ENCODE measurements at places on chromosomes 1 and 21.

GRCh38 chr1:59315529-59316463 lies 18.9 kb downstream of the FGGY start:
- no peak for DNase-seq

DNA sequence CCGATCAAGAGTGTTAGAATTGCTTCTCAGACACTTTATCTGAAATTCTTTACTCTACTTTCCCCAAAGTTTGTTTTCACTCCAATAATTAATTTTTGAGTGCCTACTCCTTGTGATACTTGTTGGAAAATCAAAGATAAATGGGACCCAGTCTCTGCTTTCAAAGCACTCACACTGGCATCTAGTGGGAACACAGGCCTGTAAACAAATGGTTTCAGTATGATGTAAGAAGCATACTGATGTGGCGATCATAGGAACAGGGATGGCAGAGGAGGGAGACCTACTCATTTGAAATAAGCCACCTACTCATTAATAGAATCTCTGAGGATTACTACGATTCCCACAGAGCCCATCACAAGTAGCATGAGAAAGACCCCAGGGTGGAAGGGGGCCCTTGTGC lies 273.7 kb upstream of the ST6GALNAC5 start:
- DNase-seq, result no peak

DNA sequence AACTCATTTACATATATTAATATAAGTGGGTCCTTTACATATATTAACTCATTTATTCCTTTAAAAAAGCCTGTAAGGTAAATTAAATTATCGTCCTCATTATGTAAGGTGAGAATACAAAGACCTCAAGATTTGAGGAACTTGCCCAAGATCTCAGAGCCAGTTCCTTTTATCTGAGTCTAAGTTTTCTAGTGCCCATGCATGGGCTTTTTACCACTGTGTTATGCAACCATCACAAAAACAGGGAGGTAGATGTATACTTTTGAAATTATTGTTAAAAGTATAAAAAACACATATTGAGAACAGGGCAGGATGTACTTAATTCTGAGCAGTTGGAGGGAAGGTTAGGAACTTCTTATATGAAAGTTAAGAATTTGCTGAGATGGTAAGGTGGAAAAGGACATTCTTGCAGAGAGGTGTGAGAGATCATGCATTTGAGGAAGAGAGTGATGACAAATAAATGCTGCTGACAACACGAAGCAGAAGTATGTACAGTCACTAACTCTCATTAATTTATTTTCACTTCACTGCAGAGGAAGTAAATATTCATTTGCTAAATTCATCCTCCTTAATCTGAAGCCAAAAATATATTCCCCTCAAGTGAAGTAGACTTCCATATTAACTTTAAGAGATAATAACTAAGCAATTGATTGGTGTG lies 28.9 kb upstream of the LYPLAL1 start:
- no peak for DNase-seq

- DNase-seq, result no peak
These were observed 135.0 kb downstream of the TGFB2 start for GRCh38 chr1:218480137-218480536.

DNA sequence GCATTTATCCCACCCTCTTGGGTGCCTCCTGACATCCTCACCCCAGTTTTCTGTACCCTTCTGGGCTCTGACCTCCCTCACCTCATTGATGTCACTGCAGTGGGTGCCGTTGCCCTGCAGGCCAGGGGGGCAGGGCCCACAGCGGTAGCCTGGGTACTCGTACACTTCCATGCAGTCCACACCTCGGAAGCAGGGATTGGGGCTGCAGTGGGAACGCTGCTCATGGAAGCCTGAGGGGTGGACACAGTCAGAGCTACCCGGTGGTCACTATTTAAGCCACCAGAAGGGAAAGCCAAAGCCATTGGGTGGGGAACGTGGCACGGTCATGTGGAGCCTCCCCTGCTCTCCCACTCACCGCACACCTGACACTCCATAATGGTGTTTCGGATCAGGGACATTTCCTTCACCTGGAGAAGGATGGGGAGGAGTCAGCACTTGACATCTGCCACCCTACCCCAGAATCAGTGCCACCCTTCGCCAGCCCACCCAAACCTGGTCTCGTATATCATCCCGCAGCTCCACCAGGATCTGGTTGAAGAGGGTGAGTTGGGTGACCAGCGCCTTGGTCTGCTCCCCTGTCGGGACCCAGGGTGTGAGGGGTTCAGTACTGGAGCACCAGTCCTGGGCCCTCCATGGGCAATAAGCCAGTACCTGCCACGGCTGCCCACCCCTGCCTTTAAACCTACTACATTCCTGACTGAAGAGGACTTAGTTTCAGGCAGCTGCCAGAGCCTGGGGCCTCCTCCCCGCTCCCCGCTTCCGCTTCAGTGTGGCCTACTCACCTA lies 4.8 kb downstream of the THBS3 start:
- DNase-seq, result no peak

- DNase-seq, result no peak
These were observed 47.7 kb downstream of the SYCP1 start for GRCh38 chr1:114902343-114902742.

- no peak for DNase-seq
These were observed 132.8 kb downstream of the NFIA start for GRCh38 chr1:61215119-61215518.

GRCh38 chr1:79874289-79874688 lies 867.8 kb upstream of the ADGRL4 start:
- no peak for DNase-seq

DNA sequence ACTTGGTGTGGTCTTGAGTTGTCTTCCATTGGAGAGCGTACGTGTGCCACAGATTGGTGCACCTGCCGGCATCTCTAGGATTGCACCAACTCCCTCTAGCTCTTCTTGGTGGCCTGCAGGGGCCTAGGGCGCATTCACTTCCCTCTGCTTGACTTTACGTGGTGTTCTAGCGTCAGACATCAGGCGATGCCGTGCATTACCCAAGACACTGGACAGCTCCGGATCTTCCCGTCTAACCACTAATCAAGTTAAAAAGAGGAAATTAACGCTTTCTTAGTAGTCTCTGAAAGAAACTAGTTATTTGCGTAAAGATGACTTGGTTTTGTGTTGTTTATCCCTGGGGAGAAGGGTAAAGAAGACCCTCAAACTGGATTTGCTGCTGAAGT lies 510 bp upstream of the IL10RB start:
- DNase-seq, result peak; percentile 45

DNA sequence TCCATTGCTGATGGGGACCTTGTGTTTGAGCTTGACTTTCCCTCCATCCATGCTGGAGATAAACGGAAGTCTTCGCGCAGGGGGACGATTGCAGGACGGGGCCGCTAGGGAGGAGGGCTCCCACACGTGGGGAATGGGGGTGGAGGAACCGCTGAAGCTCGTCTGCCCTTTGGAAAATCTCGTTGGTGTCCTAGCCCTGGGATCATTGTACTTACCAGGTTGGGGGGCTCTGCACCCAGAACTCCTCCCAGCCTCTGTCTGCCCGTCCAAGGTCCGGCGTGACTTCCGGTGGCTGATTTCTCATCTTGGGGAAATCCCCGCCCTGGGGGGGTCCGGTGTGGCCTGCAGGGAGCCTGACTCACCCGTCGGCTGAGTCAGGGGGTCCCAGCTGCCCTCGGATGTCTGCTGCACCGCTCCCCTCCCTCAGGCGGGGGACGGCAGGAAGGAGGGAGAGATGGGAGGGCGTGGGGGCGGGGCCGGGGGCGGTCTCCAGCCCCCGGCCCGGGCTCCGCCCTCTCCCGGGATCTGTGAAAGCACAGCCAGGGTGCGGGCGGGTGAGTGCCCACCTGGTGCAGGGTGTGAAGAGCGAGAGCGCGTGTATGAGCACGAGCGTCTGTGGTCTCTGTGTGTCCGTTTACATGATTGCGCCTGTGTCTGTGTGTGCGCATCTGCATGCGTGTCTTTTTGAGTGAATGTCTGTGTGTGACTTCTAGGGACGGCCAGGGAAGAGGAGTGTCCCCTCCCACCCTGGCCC lies 35.8 kb downstream of the PIK3CD start:
- peak; percentile 72 for DNase-seq

- DNase-seq, result no peak
These were observed 16.9 kb downstream of the REG4 start for GRCh38 chr1:119794230-119794875.

- DNase-seq, result no peak
These were observed 95.7 kb downstream of the PAX7 start for GRCh38 chr1:18726368-18726767.

GRCh38 chr1:98870959-98871903 lies 133.4 kb downstream of the PLPPR5 start:
- peak; percentile 39 for DNase-seq

GRCh38 chr1:248884632-248885295 lies 21.3 kb upstream of the PGBD2 start:
- no peak for DNase-seq

GRCh38 chr1:36346741-36347370 lies 23.4 kb upstream of the EVA1B start:
- no peak for DNase-seq

- no peak for DNase-seq
These were observed 493 bp upstream of the ELOA start for GRCh38 chr1:23742670-23743286.

DNA sequence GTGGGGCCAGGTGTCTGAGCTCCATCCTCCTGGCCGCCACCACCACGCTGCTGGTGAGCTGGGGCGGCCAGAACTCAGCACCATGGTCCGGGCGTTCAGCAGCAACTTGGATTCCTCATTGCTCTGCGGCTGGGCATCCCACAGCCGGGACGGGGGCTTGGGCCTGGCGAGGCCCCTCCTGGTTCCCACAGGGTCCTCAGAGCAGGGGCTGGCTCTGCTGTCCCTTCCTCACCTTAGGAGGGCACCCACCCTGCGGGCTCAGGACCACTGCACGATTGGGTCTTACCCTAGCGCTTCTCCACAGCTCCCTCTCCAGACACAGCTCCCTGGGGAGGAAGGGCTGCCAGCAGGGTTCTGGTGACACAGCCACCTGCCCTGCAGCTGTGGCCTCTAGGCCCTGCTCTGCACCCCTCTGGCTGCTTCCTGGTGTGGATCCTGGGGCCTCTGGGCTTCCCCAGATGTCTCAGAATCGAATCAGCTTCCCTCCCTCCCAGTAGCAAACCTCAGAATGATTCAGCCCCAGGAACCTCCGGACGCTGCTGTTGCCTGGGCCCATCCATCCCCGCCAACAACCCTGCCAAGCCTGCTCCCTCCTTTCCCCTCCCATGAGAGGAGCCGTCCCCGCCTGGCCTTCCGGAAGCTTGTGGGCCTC lies 25.0 kb downstream of the CRYAA start:
- no peak for DNase-seq

GRCh38 chr21:41322496-41323382 lies 6.1 kb downstream of the FAM3B start:
- DNase-seq, result no peak

DNA sequence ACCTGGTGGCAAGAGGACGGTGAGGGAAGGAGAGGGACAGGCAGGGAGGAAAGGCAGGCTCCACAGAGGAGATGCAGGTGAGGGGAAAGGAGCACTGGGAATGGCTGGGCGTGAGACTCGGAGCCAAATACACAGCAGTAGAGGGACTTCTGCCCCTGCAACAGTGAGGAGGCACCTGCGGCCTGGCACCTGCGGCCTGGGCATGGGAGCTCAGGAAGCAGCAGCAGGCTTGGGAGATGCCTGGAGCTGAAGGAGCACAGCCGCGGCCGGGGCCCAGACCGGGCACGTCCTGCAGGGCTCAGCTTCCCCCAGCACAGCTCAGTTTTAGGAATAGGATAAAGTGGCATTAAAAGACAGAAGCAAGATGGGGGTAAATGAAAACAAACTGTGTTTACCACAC lies 20.9 kb upstream of the TSPEAR start:
- no peak for DNase-seq

GRCh38 chr1:164670786-164671185 lies 111.8 kb downstream of the PBX1 start:
- DNase-seq, result no peak

- DNase-seq, result no peak
These were observed 432.3 kb downstream of the PTPRU start for GRCh38 chr1:29668551-29669157.

- DNase-seq, result no peak
These were observed 257.9 kb downstream of the FGGY start for GRCh38 chr1:59554752-59555151.

GRCh38 chr1:29880556-29880955 lies 644.2 kb downstream of the PTPRU start:
- no peak for DNase-seq

GRCh38 chr1:109047339-109047738 lies 5.4 kb upstream of the WDR47 start:
- no peak for DNase-seq

DNA sequence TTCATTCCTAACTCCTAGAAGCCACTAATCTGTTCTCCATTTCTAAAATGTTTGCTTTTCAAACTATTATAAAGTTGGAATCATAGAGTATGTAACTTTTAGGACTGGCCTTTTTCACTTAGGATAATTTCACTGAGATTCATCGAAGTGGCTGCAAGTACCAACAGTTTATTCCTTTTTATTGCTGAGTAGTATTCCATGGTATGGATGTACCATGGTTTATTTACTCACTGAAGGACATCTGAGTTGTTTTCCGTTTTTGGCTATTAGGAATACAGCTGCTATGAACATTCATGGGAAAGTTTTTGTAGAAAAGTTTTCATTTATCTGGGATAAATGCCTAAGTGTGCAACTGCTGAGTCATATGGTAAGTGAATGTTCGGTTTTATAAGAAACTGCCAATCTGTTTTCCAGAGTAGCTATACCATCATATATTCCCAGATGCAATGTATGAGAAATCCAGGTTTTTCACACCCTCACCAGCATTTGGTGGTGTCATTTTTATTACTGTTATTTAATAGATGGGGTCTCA lies 66.3 kb downstream of the SLC27A3 start:
- DNase-seq, result no peak

DNA sequence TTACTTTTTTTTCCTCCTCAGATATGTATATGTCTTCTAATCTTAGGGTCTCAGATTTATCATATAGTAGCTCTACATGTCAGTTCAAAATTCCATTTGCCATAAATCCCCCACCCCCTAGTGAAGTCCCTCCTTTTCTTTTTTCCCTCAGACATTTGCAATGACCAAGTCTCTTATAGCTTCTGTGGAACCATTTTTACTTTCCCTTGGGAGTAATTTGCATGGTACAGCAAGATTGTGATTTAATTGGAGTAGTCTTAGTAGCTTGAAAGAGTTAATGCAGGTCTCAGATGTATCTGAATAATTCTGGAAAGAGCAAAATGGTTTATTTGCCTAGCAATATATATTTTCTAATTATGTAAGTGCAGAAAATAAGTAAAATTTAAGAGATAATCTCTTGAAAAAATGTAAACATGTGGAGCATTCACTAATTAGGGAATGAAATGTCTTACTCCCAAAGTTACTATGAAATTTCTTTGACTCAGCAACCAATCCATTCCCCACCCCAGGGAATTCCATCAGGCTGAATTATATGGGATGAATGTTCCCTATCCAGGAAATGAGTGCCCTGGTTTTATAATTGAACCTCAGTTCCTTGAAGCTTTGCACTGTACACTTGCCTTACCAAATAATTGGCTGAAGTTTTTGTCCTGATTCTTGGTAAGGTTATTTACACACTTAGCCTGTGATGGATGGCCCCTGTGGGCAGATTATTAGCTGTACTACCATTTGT lies 267.0 kb downstream of the DNM3 start:
- DNase-seq, result no peak
